ENCODE measurements at places on chromosomes 5 and 9.

DNA sequence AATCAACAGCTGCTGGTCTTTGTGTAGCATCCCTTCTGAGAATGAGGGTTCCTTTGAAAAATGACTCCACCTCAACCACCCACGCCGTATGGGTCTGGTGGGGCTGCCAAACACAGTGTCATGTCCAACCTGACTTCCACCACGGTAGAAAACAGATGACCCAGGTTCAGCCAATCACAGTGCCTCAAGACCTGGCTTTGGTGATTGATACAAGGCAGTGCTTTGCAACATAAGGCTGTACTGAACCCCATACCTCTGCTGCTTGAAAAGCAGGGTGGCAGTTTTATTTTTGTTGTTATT is 11.5 kb upstream of the TGFBR1 start:
- DNase-seq: no peak

DNA sequence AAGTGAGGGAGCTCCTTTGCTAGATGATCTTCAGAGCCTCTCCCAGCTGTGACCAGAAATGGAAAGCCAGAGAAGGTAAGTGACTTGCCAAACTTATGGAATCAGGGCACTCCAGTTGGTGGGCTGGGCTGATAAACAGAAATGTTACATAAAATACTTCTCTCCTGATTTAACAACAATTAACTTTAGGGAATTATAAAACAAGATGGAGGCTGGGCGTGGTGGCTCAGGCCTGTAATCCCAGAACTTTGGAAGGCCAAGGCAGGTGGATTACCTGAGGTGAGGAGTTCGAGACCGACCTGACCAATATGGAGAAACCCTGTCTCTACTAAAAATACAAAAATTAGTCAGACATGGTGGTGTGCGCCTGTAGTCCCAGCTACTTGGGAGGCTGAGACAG is 899 bp upstream of the MED10 start:
- DNase-seq: no peak

- no peak for DNase-seq
Measured at GRCh38 chr9:116234081-116234480, 80.5 kb downstream of the PAPPA start.

- DNase-seq: no peak
Measured at GRCh38 chr5:142327111-142327842, 2.5 kb upstream of the SPRY4 start.

GRCh38 chr5:106290841-106291240 is 1379.9 kb downstream of the EFNA5 start:
- no peak for DNase-seq

GRCh38 chr5:107456281-107456715 is 214.4 kb downstream of the EFNA5 start:
- DNase-seq: no peak

GRCh38 chr5:88743231-88743834 is 139.7 kb downstream of the MEF2C start:
- DNase-seq: no peak

DNA sequence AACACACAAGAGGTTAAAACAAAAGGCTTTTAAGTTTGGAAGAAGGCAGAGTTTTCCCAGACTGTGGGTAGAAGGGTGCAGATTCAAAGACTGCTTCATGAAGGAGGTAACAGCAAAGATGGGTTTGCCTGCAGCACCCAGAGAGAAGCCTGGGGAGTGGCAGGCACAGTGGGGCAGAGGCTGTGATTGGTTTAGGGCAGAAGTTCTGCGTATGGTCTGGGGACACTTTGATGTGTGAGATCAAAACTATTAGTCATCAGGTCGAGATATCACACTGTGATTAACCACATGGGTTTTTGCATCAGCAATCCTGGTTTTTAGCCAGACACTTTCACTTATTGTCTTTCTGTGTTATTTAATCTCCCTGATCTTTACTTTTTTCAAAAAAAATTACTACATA is 188.8 kb upstream of the GLRA1 start:
- no peak for DNase-seq

- DNase-seq: no peak
Measured at GRCh38 chr5:67636091-67636490, 439.5 kb upstream of the CD180 start.

DNA sequence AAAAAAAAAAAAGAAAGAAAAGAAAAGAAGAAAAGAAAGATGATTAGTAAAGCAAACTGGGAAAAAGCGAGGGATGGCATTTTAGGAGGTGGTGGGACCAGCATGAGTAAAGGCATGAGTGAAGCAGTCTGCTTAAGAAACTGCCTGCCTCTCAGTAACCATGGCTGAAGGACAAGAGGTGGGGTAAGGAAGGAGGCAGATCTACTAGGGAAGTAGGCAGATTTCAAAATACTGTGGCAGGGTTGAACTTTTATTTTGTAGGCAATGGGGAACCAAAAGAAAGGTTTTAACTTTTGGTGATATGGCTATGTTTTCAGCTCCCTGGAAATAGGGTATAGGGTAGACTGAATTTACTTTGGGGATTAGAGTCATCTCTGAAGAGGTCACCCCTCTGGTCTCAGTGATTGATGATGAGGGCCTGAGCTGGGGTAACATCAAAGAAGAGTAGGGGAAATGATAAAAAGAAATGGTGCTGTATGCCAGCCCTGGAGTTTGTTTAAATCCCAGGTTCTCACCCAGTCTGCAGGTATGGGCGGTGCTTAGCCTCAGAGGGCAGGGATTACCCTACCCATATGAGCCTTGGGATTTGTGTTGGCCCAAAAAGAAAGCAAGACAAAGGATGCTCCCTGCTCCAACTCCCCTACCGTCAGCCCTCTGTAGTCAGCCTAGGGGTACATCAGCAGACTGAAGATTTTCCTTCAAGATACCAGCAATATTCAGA is 316.2 kb downstream of the CWC27 start:
- DNase-seq: no peak

DNA sequence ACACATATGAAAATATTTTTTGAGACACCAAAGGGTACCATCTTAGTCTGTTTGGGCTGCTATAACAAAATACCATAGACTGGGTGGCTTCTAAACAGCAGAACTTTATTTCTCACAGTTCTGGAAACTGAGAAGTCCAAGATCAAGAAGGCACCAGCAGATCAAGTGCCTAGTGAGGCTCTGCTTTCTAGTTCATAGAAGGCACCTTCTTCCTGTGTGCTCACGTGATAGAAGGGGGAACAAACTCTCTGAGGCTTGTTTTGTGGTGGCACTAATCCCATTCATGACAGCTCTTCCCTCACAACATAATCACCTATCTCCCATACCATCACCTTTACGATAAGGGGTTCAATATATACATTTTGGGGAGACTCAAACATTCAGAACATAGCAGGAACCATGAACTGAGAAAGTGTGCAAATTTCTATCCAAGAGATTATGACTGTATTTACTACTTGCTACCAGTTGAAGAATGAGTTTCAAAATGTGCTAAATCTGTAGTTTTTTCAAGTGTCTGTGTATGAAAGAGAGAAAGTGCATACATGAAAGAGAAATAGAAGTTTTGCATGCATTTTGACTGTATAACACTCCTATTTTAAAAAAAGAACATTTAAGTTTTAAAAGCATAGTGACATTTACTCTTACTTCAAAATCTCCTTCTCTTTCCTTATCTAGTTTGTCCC is 207.3 kb downstream of the PARP8 start:
- no peak for DNase-seq
